Hematopoietic multipotent progenitor cell treated with erythropoietin and hydrocortisone succinate and interleukin-3 and kit ligand, for 15 days (in vitro differentiated cells): ENCODE measurements at places on chromosomes 11 and 22.

DNA sequence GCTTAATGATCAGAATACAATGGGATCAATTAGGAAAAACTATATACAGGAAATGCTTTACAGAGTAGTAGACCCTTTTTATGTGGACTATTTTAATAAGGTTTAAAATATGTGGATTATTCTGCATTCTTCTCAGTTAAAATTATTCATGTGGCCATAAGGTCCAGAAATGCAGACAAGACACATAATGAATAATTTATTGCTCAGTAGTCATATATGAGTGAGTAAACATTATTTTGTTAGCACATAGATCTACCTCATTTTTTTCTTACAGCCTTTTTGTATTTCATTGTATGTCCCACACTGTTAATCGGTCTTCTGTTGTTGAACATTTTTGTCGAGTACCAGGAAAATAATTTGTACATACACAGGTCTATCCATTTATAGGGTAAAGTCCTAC lies 20.8 kb downstream of the MED17 start:
- DNase-seq = no peak

GRCh38 chr11:9802291-9802861 lies 138.5 kb downstream of the SWAP70 start:
- DNase-seq = no peak

DNA sequence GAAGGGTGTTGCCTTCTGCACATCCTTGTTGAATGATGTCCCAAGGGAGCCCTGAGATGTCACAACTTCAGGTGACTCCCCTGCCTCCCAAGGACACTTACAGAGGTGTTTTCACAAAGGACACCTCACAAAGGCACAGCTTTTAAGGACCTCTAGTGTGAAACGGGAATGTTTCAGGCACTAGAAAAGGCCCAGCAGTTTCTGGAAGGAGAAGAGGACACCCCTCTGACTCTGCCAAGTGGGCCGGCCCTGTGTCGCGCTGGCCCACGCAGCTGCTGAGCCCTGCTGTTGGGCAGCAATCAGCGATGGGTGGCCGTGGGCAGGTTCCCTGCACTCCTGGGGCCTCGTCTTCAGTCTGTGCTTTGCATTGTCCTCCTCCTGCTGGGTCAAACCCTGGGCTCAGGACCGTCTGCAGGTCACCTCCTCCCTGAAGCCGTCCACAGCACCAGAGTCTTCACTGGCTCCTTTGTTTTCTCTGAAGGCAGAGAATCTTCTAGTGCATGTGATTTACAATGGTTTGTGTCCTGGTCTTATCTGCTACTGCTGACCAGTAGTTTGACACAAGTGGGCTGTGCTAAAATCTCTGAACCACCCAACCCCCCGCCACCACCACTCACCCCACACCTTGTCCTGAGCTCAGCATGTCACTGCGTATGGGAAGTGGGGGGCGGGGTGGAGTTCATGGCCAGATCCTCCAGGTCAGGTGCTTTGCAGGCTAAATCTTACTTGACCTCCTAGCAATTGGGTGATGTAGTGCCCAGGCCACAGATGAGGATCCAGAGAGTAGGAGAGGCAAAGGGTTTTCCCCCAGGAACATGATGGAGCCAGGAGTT lies 3.2 kb downstream of the LINC01488 start:
- DNase-seq = no peak

DNA sequence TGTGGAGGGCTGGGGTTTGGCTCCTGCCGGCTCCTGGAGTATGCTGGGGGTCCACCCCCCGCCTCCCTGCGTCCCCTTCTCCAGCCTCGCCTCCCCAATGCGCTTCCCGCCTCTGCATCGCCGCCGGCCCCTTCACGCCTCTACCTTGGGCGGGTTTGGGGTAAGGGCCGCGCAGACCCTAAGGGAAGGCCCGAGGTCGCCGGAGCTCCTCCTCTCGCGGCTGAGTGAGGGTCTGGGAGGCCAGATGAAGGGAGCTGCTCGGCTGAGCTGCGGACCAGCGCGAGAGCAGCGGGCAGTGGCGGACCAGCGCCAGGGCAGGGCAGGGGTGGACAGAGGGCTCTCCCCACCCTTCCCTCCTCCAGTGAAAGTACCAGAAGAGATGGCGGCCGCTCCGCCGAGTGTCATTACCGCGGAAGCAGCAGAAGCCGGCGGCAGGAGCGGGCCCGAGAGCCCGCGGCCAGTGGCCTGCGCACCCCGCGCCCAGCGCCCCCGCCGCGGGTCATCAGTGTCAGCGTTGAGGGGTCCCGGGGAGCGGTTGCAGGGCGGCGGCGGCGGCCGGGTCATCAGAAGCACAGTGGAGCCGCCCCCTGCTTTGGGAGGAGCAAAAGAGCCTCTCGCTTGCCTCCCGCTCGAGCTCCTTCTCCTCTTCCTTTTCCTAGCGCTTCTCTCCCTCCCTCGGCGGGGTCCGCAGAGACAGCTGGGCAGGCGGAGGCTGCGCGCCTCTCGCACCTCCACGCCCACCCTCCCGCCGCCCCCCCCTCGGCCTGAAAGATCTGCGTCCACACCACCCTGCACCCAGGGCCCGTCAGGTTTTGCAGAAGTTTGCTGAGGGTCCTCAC lies 255.6 kb upstream of the CADM1 start:
- no peak for DNase-seq

GRCh38 chr11:17575431-17576425 lies 28.7 kb downstream of the OTOG start:
- DNase-seq = no peak

- DNase-seq = no peak
Measured at GRCh38 chr11:47070769-47071168, 105.9 kb downstream of the ARFGAP2 start.

GRCh38 chr22:31739795-31740201 lies 10.1 kb downstream of the PRR14L start:
- no peak for DNase-seq
